Activated CD4-positive, alpha-beta T cell treated with anti-CD3 and anti-CD28 coated beads for 1 hour (primary cell): ENCODE measurements at places on chromosomes 3 and 15.

DNA sequence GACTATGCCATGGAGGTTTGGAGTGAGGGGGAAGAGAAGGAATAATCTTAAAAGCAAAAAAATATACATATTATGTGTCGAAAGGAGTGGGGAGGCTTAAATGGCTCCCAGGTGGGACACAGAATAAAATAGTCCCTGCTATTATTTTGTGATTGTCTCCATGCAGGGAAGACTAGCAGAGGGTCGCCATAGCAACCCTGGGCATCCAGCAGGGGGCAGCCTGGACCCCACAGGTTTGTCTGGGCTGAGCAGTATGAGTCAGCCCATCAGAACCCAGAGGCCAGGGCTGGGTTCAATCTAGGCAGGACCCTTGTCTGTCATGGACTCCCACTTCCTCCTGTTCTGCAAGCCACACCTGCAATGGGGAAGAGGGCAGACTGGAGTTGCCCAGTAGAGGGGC lies 17.6 kb upstream of the LINGO1 start:
- no peak for DNase-seq

DNA sequence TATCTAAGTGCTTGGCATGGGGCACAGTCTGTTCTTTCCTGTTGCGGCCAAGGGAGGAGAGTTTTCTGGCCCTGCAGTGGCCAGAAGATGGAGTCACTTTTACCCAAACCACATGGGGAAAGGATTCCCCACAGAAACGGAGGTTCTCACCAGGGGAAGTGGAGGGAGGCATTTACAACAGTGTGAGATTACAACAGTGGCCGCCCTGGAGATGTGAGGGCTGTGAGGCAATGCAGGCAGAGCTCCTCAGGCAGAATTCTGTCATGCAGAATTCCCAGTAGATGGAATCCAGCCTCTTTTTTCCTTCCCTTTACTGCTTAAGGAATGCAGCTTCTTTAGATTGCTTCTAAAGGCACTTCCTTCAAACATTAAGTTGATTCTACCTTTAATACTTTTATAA lies 83.1 kb downstream of the CACNA1D start:
- no peak for DNase-seq

DNA sequence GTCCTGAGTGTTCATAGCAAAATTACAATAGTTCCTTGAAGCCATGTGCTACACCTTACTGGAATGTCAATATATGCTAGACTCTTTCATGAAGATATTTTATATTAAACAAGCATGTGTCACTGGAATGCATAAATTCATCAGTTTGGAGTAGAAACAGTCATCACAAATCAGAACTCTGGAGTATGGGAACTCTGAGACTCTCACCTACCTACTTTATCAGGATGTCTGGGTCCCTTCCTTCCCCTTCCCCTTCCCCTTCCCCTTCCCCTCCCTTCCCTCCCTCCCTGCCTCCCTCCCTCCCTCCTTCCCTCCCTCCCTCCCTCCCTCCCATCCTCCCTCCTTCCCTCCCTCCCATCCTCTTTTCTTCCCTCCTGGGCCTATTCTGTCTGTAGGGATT lies 144.7 kb upstream of the PEX5L start:
- DNase-seq = no peak

- no peak for DNase-seq
Measured at GRCh38 chr15:40340740-40341400, at the start of gene CCDC9B. CCDC9B (minus strand) TSS chr15:40340939; CDS start chr15:40340819, 120 bp downstream.

GRCh38 chr3:56339244-56339643 lies 129.0 kb downstream of the ERC2 start:
- no peak for DNase-seq

GRCh38 chr15:56394909-56395308 lies 29.7 kb downstream of the TEX9 start:
- no peak for DNase-seq

GRCh38 chr3:25654576-25654975 lies 10.1 kb downstream of the TOP2B start:
- DNase-seq = no peak
